ENCODE measurements at places on chromosomes 7 and 10.
A peak's percentile ranks its signal among the peaks of the same experiment; 100 is the strongest.

DNA sequence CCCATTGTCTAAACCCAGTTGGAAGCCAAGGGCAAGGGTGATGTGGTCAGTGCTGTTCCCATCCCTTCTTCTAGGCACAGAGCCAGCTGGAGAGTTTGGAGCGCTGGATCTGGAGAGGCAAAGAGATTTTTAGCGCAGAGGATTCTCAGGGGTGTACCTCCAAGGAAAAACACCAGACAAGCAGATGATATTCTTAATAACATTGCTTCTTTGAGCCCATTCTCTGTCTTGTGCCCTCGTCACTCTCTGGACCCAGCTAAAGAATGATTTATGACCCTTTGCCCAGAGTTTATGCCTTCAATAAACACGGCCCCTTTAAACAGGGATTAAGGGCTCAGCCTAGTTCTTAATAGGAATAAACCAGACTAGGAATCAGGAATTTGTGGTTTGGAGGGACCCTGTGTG lies 4.7 kb upstream of the HIP1 start:
- DNase-seq = peak; percentile 85

- DNase-seq = no peak
Observed at GRCh38 chr7:92657391-92657790, 67.2 kb upstream of the FAM133B start.

GRCh38 chr10:4684434-4684833 lies 141.6 kb upstream of the AKR1E2 start:
- no peak for DNase-seq

GRCh38 chr10:28906934-28907333 lies 229.6 kb downstream of the BAMBI start:
- no peak for DNase-seq

GRCh38 chr10:95247200-95247880 lies 43.5 kb downstream of the PDLIM1 start:
- no peak for DNase-seq

GRCh38 chr10:97321804-97322190 lies 2.7 kb downstream of the FRAT1 start:
- DNase-seq = peak; percentile 24

DNA sequence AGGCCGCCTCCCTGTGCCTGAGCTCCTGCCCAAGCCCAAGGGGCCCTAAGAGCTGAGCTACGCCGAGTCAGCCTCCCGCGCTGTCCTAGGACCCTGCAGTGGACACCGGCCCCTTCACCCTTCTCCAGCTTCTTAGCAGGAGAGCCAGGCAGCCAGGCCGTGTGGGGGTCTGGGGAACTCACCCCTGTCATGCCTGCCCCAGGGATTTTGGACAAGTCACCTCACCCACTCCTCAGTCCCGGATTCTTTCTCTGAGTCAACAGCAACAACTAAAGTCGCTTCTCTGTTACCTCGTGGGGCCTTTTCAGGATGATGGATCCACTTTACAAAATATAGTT lies 79.3 kb downstream of the MKI67 start:
- no peak for DNase-seq

Measured in NCI-H82 (cell line).